ENCODE measurements at places on chromosomes 5 and 9. TPM values are rescaled to one million over a fixed set of nuclear protein-coding genes. Genes with fewer than 3 reads are reported as not detected.

The PITX1 gene
- not detected for total RNA-seq

The FRMD3 gene
- total RNA-seq, result 15.6 TPM

The PCDHA8 gene
- total RNA-seq, result 0.79 TPM

DNA sequence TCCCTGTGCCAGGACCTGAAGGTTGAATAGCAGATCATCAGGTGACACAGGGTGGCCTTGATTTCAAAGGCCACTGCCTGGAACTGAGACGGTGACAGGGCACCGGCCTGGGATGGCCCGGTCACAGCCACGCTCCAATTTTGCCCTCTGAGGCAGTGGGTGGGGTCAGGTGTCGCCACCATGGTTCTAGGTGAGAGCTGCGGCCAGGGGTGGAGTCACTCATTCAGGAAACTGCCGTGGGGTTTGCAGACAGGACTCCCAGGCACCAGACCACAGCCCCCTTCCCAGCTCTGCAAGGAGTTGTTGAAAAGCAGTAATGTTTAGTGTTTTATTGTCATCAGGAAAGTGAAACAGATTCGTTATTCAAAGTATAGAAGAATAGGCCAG lies 17.3 kb upstream of the RNU6ATAC start:
- DNase-seq, result no peak

DNA sequence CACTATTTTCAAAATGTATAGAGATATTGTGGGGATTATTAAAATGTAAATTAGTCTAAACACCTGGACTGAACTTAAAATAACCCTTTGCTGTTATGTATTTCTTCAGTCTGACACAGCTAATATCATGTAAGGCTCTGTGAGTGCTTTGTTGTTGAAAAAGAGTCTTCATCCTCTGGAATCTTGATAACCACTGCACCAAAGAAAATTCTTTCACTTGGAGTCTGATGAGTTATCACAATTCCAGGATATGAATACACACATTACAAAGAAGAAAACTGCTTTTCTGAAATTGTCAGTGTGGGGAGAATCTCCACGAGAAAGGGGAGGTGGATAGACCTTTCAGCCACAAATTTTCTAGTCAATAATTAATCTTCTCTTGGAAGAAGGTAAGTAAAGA lies 42.3 kb upstream of the TARS1 start:
- no peak for DNase-seq

- no peak for DNase-seq
Measured at GRCh38 chr9:15618540-15619331, 65.9 kb downstream of the CCDC171 start.

- no peak for DNase-seq
Measured at GRCh38 chr5:109411149-109411514, 1.4 kb upstream of the PJA2 start.

- no peak for DNase-seq
Measured at GRCh38 chr5:148653291-148653835, 964 bp downstream of the HTR4 start.
